ENCODE measurements at places on chromosomes 4 and X. TPM values are rescaled to one million over a fixed set of nuclear protein-coding genes. Genes with fewer than 3 reads are reported as not detected.
A peak's percentile ranks its signal among the peaks of the same experiment; 100 is the strongest.

DNA sequence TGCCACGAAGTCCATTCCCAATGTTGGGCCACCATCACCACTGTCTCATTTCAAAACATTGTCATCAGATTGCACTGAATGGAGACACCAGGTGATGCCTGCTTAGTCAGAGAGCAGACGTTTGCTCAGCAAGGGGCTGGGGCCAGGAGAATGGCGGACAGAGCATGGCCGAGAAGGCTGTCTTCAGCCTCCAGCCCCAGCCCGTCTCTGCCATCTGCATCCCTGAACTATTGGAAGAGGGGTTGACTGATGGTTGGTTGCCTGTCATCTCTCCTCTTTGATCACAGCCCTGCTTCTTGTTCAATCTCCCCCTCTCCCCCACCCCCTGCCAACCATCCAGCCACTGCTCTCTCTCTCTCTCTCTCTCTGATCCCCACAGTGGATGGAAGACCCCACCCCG lies 140.9 kb downstream of the SHOX start:
- no peak for DNase-seq
- no peak overlapping the region for H3K4me3 ChIP-seq
- H3K27me3 ChIP-seq = no peaks in the 10 kb centered on the region
- no peaks in the 10 kb centered on the region for H3K4me1 ChIP-seq

- no peak overlapping the region for H3K4me3 ChIP-seq
- H3K4me1 ChIP-seq = no peaks in the 10 kb centered on the region
- H3K27me3 ChIP-seq = no peaks in the 10 kb centered on the region
- H3K36me3 ChIP-seq = no peaks in the 10 kb centered on the region
- DNase-seq = no peak
Measured at GRCh38 chr4:102285831-102286230, 59.5 kb downstream of the SLC39A8 start.

VCX gene
- total RNA-seq = not detected

GRCh38 chr4:145130788-145131399 lies 32.8 kb downstream of the ABCE1 start:
- no peak overlapping the region for H3K4me3 ChIP-seq
- no peak overlapping the region for H3K27ac ChIP-seq
- H3K27me3 ChIP-seq = no peaks in the 10 kb centered on the region
- DNase-seq = no peak

CTAG2 gene
- not detected for total RNA-seq

DNA sequence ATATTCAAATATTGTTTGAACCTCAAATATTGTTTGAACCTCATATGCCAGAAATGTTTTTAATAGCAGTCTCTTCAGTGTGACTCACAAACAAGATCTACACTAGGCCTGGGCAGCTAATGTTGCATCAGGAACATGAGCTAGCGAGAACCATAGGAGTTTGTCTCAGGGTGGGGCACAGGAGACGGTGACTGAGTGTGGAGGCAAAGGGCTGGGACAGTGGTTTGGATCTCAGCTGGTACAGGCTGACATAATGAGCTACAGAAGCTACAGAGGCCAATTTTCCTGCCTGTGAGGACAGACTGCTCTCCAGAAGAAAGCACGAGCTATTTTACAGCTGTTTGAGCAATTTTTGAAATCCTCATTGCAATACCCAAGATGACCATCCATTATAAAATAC lies 224.7 kb downstream of the CENPC start:
- H3K27ac ChIP-seq = no peak overlapping the region
- no peaks in the 10 kb centered on the region for H3K27me3 ChIP-seq
- DNase-seq = no peak
- H3K36me3 ChIP-seq = no peaks in the 10 kb centered on the region

DNA sequence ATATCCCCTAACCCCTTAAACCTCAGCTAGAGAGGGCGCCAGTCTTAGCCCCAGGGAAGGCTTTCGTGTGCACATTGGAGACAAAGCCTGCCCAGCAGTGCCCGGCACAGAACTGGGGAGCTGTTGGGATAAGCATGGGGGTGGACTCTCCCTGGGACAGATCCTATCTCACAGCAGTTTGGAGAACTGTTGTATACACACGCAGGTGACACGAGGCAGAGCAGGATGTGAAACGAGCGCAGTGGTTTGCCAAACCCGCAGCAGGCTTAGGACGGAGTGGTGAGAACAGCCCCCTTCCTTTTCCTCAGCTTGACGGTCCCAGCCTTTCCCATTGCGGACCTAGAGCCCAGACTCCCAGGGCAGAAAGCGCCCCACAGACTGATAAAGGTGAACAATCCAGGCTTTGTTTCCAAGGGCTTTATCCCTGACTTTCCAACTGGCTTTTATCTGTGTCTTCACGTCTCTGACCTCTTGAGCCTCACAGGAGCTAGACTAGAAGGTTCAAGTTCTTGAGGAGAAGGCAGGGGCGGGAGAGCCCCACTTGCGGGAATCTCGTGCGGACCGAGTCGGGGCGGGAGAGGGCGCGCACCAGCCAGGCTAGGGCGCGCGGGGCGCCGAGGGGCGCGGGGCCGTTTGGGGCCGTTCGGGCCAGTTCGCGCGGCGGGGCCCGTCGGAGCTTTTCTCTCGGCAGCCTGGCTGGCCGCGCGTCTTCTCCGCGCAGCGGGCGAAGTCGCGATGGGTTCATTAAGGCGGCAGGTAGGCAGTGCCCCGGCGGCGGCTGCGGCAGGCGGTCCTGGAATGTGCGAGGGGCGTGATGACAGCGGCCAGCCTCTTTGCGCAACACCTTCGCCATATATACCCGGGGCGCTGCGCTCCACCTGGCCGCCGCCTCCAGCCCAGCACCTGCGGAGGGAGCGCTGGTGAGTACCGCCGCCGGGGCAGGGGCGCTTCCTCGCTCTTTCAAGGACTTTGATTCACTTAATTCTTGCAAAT lies at the start of gene SLC34A2:
Gene SLC34A2 (plus strand): TSS at position 881 of the 993 bp plus-strand sequence. CDS start 6,650 bp downstream, outside the sequence.
- DNase-seq = peak; percentile 78
- peak within 1 kb of the TSS; percentile 84 for H3K27ac ChIP-seq
- H3K4me3 ChIP-seq = peak within 1 kb of the TSS; percentile 40
- peaks cover 29% of the 10 kb centered on the region for H3K4me1 ChIP-seq

ABLIM2 gene
- total RNA-seq = not detected

GRCh38 chr4:35649011-35649410 lies 595.3 kb downstream of the ARAP2 start:
- no peak overlapping the region for H3K4me3 ChIP-seq
- no peaks in the 10 kb centered on the region for H3K36me3 ChIP-seq
- H3K27me3 ChIP-seq = no peaks in the 10 kb centered on the region

GAGE1 gene
- total RNA-seq = not detected

PPBP gene
- not detected for total RNA-seq

- DNase-seq = no peak
- no peaks in the 10 kb centered on the region for H3K36me3 ChIP-seq
- H3K27ac ChIP-seq = no peak overlapping the region
- H3K27me3 ChIP-seq = no peaks in the 10 kb centered on the region
- no peak overlapping the region for H3K4me3 ChIP-seq
Measured at GRCh38 chr4:163913571-163913970, 419.1 kb downstream of the TMA16 start.

TLL1 gene
- total RNA-seq = 16.2 TPM

GRCh38 chr4:106583567-106583966 lies 215.0 kb upstream of the GIMD1 start:
- no peak overlapping the region for H3K4me3 ChIP-seq
- peaks cover 14% of the 10 kb centered on the region for H3K4me1 ChIP-seq

AVPR2 gene
- total RNA-seq = not detected

- H3K27me3 ChIP-seq = no peaks in the 10 kb centered on the region
- H3K4me3 ChIP-seq = no peak overlapping the region
- peak; percentile 26 for DNase-seq
Measured at GRCh38 chr4:10082459-10083272, 33.9 kb downstream of the WDR1 start.

DNA sequence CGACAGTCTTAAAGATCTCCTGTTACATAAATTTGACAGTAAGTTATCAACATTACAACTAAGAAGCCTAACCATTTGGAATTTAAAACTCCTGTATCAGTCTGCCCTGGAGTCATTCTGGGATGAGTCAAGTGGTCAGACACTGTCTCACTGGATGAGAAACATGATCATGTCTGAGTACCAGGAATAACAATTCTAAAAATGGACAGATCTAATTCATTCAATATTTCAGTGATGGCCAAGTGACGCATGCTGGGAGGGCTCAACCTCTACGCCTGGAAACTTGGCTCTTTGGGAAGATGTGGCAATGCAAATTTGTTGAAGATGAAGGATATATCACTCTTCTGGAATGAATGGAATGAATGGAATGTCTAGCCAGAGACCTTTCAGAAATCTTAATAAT lies 1427.2 kb downstream of the STIM2 start:
- no peaks in the 10 kb centered on the region for H3K27me3 ChIP-seq
- peak; percentile 39 for DNase-seq
- H3K36me3 ChIP-seq = no peaks in the 10 kb centered on the region
- peaks cover 25% of the 10 kb centered on the region for H3K4me1 ChIP-seq

- no peak overlapping the region for H3K27ac ChIP-seq
- H3K4me3 ChIP-seq = no peak overlapping the region
- no peaks in the 10 kb centered on the region for H3K4me1 ChIP-seq
Measured at GRCh38 chr4:58732973-58733372, 1622.8 kb upstream of the IGFBP7 start.

VEGFC gene
- not detected for total RNA-seq

LONRF3 gene
- total RNA-seq = 0.84 TPM

GRCh38 chr4:120919358-120919757 lies 3.2 kb downstream of the PRDM5 start:
- no peak overlapping the region for H3K27ac ChIP-seq
- H3K36me3 ChIP-seq = no peaks in the 10 kb centered on the region
- DNase-seq = no peak
- H3K4me1 ChIP-seq = peaks cover 3% of the 10 kb centered on the region

GRCh38 chrX:21610168-21610567 lies 48.0 kb downstream of the KLHL34 start:
- no peak overlapping the region for H3K4me3 ChIP-seq
- no peaks in the 10 kb centered on the region for H3K36me3 ChIP-seq
- H3K4me1 ChIP-seq = no peaks in the 10 kb centered on the region
- H3K27me3 ChIP-seq = no peaks in the 10 kb centered on the region
- DNase-seq = no peak

- H3K4me1 ChIP-seq = no peaks in the 10 kb centered on the region
- H3K27me3 ChIP-seq = no peaks in the 10 kb centered on the region
- H3K27ac ChIP-seq = no peak overlapping the region
- no peak for DNase-seq
- no peak overlapping the region for H3K4me3 ChIP-seq
- no peaks in the 10 kb centered on the region for H3K36me3 ChIP-seq
Measured at GRCh38 chrX:99495453-99495852, 914.6 kb downstream of the PCDH19 start.

CTAG1B gene
- not detected for total RNA-seq

CUL4B gene
- 41.0 TPM for total RNA-seq
